ENCODE measurements at places on chromosomes 6 and 20.

- DNase-seq: no peak
These were observed 20.7 kb downstream of the RIPK1 start for GRCh38 chr6:3088968-3089367.

DNA sequence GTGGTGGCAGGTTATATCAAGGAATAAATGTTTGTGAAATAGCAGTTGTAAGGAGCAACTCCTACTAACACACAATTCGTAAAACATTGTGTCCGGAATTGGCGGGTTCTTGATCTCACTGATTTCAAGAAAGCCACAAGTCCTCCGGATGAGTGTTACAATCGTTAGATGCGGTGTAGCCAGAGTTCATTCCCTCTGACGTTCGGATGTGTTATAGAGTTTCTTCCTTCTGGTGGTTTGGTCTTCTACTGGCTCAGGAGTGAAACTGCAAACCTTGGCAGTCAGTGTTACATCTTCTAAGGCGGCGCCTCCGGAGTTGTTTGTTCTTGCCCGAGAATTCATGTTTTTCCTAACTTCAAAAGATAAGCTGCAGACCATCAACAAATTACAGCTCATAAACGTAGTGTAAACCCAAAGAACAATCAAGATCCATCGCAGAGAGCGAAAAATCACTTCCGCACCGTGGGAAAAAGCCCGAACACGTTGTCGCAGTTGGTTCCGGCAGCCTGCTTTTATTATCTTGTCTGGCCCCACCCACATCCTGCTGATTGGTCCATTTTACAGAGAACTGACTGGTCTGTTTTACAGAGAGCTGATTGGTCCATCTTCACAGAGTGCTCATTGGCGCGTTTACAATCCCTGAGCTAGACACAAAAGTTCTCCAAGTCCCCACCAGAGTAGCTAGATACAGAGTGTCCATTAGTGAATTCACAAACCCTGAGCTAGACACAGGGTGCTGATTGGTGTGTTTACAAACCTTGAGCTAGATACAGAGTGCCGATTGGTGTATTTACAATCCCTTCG lies 58.2 kb downstream of the TRIM27 start:
- DNase-seq: no peak

GRCh38 chr20:58174708-58175280 lies 53.7 kb downstream of the ANKRD60 start:
- no peak for DNase-seq

- DNase-seq: no peak
These were observed 68.4 kb upstream of the NOX3 start for GRCh38 chr6:155523821-155524651.

DNA sequence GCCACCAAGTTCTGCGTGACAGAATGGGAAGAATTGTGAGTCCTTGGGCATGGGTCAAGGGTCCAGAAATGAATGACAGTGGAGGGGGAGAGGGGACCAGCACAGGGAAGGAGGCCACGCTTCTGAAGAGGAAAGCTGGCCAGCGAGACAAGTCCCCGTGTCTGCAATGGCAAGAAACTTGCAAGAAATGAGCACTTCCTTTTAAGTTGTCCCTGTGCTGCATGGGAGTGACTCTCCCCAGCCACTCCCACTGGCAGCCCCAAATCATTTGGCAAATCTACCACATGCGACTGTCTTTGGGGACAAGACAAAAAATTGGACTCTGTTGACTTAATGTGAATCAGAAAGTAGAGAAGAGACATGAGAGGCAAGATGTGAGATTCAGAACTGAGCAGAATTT lies 242.2 kb upstream of the RREB1 start:
- DNase-seq: no peak

- no peak for DNase-seq
These were observed 396.7 kb downstream of the TAF4 start for GRCh38 chr20:61668771-61669503.

DNA sequence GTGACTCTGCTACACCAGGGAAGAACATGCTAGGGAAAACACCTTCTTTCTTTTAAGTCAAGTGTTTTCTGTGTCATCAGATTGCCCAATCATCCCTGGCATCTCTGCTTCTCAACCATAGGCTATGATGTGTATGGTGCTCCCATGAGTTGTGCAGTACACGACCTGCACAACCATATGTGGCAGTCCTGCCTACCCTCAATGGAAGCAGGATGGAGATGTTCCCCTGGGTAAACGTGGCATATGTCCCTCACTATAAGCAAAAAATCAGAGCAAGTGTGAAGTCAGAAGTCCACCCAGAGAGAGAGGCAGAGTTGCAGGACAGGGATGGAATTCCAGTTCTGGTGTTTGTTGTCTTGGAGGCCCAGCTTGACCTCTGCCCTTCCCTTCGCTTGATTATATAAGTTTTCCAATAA lies 10.3 kb upstream of the SNHG17 start:
- DNase-seq: no peak

DNA sequence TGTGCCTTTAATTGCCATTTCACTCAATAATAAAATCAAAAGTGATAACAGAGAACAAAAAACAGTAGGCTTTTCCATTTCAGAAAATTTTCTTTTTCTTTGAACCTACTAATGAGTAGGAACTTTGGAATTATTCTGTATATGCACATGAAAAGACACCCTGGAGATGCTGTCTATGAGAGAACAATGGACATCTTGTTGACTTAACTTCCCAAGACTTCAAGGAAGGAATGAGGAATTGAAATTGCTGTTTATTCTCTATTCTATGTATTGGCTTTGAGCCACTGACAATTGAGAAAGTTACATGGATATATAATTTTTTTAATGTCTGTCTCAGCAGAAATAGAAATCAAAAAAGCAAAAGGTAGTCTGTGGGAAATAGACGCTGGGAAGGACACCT lies 98.6 kb upstream of the PCSK2 start:
- no peak for DNase-seq

DNA sequence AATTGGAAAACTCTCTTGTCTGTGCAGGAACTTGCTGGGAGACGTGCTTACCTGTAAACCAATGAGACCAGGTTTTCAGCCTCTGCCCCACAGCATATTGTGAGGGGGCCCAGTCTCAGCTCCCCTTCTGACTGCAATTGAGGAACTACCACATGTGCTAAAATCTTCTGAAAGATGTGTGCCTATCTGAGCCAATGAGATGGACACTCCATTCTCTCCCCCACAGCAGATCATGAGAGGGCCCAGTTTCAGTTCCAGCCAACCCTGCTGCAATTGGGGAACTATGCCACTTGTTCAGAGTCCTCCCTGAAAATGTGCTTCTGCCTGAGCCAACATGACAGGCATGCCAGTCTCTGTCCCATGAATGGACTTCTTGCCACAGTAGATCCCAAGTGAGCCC lies 20.9 kb upstream of the PI3 start:
- DNase-seq: no peak

- no peak for DNase-seq
These were observed 87.5 kb downstream of the SH3BGRL2 start for GRCh38 chr6:79718509-79719247.

DNA sequence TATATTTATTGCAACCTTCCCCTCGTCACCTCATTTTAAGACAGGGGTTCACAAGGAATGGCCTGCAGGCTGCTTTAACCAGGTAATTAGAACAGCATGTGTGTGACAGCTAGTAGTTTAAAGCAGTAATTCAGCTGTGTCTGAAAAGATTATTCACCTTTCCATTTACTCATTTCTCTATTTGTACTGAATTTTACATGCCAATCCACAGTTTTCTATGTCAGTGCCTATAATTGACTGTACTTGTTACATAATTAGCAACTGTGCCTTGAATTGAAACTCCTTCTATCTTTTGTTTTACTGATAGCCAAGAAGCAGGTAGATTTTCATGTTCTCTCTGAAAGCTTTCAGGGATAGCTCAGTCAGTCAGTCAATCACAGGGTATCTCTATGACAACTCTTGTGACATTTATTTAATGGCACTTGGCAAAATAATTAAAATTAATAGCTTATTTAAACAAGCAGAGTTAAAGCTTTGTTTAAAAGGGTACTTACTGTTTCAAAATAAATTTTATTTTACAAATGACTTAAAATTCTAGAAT lies 214.0 kb downstream of the ZFAND3 start:
- DNase-seq: no peak

GRCh38 chr6:110875548-110876169 lies 1.1 kb downstream of the AMD1 start:
- DNase-seq: peak; percentile 54

DNA sequence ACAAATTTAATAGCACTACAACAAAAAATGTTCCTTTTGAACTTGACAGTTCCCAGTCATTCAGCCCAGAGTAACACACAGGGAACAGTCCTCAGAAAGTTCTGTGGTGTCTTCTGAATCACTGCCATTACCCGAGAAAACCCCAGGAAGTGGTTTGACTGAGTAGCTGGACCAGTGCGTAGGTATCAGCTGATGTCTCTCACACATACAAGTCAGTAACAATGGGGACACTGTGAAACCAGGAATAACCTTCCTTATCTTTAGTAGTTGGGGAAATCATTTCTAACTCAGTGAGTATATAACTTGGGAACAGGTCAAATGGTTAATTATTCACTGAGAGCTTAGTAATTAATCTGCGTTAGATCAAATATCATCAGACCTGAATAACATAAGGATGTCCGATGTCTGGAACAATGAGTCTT lies 73.1 kb downstream of the HIVEP2 start:
- DNase-seq: no peak

DNA sequence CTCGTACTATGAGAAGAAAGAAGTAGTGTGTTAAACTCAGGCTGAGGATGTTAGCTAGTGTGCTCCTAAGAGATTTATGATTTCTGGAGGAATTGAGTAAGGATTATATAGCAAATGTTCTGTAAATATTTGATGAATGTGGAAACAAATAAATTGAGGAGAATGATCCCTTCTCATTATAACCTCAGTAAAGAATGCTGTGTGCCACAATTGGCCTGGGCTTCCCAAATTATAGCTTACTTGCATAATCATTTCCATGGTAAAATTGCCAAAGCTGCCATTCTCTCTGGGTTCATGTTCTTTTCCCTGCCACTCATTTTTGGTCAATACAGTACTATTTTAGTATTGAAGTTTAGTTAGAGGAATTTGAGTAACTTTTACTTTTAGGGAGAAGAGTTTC lies 128.5 kb downstream of the FLRT3 start:
- DNase-seq: no peak

- DNase-seq: no peak
These were observed 982.0 kb upstream of the EPHA7 start for GRCh38 chr6:94401311-94401710.

GRCh38 chr6:36805917-36806316 lies 33.3 kb downstream of the CPNE5 start:
- no peak for DNase-seq

- DNase-seq: no peak
These were observed 350.6 kb upstream of the FLRT3 start for GRCh38 chr20:14688005-14688404.

GRCh38 chr6:84268781-84269180 lies 41.3 kb upstream of the CEP162 start:
- DNase-seq: no peak

- DNase-seq: no peak
These were observed 48.8 kb downstream of the MCUR1 start for GRCh38 chr6:13765570-13765969.

DNA sequence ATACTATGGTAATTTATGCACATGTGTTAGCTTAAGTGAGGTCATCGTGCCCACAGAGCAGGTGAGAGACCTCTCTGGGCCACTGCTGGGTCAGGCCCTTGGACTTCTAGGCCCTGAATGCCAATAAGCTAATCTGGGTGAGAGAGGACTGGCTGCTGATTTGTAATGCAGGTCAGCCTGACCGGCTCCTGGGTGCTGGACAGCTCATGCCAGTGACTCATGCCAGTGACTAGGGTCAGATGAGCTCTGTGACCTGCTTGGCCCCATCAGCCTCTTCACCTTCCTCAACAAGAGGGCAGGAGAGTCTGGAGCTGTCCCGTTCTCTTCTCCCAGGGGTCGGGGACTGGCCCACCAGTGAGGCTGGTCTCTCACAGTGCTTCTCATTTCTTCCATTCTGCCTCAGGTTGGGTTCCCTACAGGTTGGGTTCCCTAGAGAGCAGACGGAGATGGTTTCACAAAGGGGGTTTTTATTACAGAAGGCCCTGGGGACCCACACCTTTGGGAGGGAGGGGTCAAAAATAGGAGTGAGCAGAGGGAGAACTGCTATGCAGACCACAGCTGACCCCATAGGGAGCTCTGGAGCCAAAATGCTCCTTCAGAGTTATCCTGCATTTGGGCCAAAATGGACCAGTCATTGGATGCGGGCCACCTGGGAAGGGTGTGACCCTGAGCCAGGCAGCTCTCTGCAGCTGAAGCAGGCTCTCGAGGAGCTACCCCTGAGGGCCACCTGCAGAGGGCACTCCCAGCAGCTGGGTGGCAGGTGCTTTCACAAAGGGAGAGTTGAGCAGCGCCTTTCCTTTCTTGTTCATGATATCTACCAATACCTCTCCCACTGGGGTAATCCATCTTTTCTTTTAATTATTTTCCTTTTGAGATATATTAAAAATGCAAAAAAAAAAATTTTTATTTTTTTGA lies 2.2 kb upstream of the OXT start:
- peak; percentile 39 for DNase-seq

DNA sequence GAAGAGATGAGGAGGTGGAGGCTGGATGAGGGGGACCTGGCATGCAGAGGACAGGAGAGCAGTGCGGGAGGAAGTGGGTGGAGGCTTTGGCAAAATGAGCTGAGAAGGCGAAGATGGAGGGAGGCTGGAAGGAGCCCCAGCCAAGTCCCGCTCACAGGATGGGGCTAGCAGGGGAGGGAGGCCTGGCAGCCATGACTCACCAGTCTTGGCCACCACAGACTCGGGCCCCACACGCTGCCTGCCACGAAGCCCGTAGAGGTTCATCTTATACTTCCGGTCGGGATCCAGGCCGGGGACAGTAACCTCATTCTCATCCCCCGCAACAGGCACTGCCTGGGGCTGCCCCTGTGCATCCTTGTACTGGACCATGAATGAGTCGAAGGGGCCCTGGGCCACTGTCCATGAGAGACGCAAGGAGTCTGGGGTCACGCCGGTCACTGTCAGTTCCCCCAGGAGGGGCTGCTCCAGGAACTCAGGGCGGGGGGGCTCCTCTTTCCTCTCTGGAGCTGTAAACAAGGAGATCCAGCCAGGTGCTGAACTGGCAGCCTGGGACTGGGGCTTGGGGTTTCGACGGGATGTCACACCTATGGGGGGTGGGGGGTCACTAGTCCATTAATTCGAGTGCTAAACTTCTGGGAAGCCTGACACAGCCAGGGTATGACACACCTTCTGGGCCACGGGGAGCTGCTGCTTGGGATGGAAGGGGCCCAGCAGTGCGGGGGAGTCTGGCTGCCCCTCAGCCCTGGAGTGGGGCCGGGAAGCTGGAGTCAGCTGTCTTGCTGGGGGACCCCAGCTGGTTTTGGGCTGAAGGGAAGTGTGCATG lies 27.8 kb downstream of the TNXB start:
- no peak for DNase-seq

DNA sequence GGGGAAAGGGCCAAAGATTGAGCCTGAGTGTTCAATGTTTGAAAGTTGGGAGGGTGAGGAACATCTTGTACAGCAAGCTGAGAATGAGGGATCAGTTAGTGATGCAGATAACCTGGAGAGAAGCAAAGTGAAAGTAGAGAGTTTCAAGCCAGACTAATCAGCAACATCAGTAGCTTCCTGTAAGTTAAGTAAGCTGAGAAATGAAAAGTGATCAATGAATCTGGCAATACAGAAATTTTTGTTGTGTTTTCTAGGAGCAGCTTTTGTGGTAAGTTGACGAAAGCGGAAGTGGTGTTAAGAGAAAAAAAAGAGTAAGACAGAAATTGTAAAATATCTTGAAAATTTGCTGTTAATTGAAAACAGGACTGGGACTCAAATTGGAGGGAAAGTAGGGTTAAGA lies 855.5 kb upstream of the MAP3K7 start:
- DNase-seq: no peak

- DNase-seq: no peak
These were observed 889 bp upstream of the CHMP4B start for GRCh38 chr20:33810259-33810658.
